Ascending aorta (tissue), 2 donors: ENCODE measurements at places on chromosomes 12 and 14.

DNA sequence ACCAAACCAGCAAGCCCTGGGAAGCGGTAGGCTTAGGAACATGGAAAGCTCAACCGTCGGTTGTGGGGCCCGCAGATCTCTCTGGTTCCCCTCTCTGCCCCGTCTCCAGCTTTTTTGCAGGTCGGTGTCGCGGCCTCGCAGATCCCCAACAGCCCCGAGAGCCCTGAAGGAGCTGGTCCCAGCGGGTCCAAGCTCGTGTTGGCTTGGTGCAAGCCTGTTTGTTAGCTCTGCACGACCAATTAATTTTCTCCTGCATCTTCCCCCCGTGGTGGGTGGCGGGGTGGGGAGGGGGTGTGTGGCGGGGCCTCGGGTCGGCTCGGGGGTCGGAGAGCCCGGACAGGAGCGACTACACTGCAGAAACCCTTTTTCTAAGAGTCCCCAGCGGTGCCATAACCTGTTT, 449 bp upstream of the SLC24A4 start:
- DNase-seq: no peak
- H3K4me1 ChIP-seq: peaks cover 9% of the 10 kb centered on the region
- no peaks in the 10 kb centered on the region for H3K27me3 ChIP-seq
- H3K27ac ChIP-seq: no peak overlapping the region
- H3K4me3 ChIP-seq: peak overlapping the region; percentile 70

DNA sequence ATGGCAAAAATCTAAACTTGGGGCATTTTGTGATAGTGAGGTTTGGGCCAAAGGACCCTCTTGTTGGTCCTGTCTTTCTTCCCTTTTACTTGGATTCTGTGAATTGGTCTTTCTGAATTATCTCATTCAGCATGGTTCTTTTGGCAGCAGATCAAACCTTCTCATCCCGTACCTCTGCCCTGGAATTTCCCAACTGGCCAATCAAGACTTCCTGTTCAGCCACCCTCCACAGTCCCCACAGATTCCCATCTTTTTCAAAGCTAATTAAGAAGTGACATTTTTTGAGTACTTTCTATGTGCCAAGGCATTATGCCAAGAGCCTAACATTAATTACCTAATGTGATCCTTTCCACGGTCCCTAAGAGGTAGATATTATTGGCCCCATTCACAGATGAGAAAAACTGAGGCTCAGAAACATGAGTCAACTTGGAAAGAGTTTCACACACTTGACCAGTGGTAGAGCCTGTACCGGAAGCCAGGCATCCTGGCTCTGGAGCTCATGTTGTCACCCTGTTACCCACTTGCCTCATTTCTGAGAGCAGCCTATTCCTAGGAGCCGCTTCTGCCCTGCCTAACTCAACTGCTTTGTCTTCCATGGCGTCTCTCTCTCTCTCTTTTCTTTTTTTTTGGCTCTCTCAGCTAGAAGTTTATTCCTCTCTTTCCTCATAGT, 135.9 kb downstream of the C12orf75 start:
- no peaks in the 10 kb centered on the region for H3K27me3 ChIP-seq
- no peaks in the 10 kb centered on the region for H3K36me3 ChIP-seq
- H3K4me3 ChIP-seq: no peak overlapping the region
- H3K27ac ChIP-seq: peak overlapping the region; percentile 73
- peaks cover 15% of the 10 kb centered on the region for H3K4me1 ChIP-seq

- peak; percentile 75 for DNase-seq
- no peaks in the 10 kb centered on the region for H3K4me1 ChIP-seq
- no peak overlapping the region for H3K27ac ChIP-seq
- H3K36me3 ChIP-seq: peaks cover 29% of the 10 kb centered on the region
- H3K27me3 ChIP-seq: no peaks in the 10 kb centered on the region
- H3K4me3 ChIP-seq: no peak overlapping the region
Measured at GRCh38 chr12:64733857-64734256, 25.3 kb downstream of the GNS start.

DNA sequence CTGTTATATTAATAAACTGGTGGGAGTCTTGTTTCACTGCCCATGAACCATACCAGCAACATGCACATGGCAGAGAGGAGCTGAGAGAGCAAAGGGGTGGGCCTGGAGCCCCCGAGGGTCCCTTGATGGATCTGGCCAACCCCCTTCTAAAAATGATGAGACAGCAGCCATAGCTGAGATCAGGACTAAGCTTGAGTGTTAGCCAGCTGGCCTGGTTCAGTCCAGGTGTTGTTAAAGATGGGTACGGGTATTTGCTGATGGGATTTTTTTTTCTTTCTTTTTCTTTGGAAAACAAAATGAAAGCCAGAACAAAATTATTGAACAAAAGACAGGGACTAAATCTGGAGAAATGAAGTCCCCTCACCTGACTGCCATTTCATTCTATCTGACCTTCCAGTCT, 16.0 kb downstream of the PCBP2 start:
- H3K4me1 ChIP-seq: no peaks in the 10 kb centered on the region
- H3K36me3 ChIP-seq: peaks cover 100% of the 10 kb centered on the region
- no peak overlapping the region for H3K27ac ChIP-seq
- H3K27me3 ChIP-seq: no peaks in the 10 kb centered on the region
- no peak overlapping the region for H3K4me3 ChIP-seq

- H3K36me3 ChIP-seq: peaks cover 44% of the 10 kb centered on the region
- no peak overlapping the region for H3K4me3 ChIP-seq
- no peak overlapping the region for H3K27ac ChIP-seq
- no peaks in the 10 kb centered on the region for H3K27me3 ChIP-seq
Measured at GRCh38 chr12:104131609-104132008, 6.4 kb downstream of the NFYB start.

- no peak for DNase-seq
- no peaks in the 10 kb centered on the region for H3K36me3 ChIP-seq
- no peak overlapping the region for H3K4me3 ChIP-seq
- H3K27ac ChIP-seq: no peak overlapping the region
- H3K4me1 ChIP-seq: no peaks in the 10 kb centered on the region
Measured at GRCh38 chr14:65487783-65488494, 75.4 kb downstream of the FUT8 start.

- H3K36me3 ChIP-seq: no peaks in the 10 kb centered on the region
- DNase-seq: no peak
- H3K27ac ChIP-seq: no peak overlapping the region
Measured at GRCh38 chr12:53807322-53807860, 55.6 kb upstream of the CISTR start.

- H3K27ac ChIP-seq: no peak overlapping the region
- H3K27me3 ChIP-seq: no peaks in the 10 kb centered on the region
- no peak for DNase-seq
- no peaks in the 10 kb centered on the region for H3K4me1 ChIP-seq
- no peak overlapping the region for H3K4me3 ChIP-seq
Measured at GRCh38 chr12:81564237-81564636, 194.9 kb downstream of the PPFIA2 start.

DNA sequence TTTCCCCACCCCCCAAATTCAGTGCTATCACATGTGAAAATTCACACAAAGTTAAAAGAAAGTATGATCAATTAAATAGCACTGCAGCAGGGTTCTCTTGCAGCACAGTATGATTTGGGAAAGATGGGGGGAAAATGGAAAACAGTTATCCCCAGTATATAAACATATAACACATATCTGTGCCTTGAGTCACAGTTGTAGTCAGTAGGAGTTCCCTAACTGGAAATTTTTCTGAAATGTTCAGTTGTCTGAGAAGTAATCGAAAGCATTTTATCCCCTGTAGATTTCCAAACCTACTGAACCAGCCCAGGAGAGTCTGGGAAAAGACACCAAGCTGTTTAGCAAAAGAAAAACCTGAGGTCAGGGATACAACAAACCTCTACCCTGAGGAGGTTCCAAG, 47.0 kb downstream of the C12orf50 start:
- H3K27me3 ChIP-seq: no peaks in the 10 kb centered on the region
- no peaks in the 10 kb centered on the region for H3K36me3 ChIP-seq
- DNase-seq: no peak
- H3K27ac ChIP-seq: no peak overlapping the region
- H3K4me3 ChIP-seq: no peak overlapping the region

DNA sequence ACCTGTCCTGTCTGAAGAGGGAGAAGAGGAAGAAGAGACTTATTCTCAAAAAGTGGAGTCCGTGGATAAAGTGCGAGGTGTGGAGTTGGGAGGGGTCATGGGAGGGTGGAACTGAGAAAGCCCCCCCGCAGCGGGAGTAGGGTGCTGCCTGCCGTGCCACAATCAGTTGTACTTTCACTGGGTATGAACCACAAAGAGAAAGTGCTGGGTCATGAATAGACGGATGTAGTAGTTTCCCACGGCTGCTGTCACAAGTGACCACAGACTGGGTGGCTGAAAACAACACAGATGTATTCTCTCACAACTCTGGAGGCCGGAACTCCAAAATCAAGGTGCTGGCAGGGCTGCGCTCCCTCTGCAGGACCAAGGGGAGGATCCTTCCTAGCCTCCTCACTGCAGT, 5.5 kb downstream of the DNAH10 start:
- no peaks in the 10 kb centered on the region for H3K27me3 ChIP-seq
- DNase-seq: no peak
- no peaks in the 10 kb centered on the region for H3K36me3 ChIP-seq
